ENCODE measurements at places on chromosomes 2 and 18. TPM values are rescaled to one million over a fixed set of nuclear protein-coding genes. Genes with fewer than 3 reads are reported as not detected.

RAB6C gene
- total RNA-seq, result not detected

ACYP2 gene
- 8.5 TPM for total RNA-seq

SERPINB10 gene
- 0.29 TPM for total RNA-seq

FBXO41 gene
- total RNA-seq, result 0.29 TPM

CMPK2 gene
- 2.2 TPM for total RNA-seq

REEP1 gene
- 0.36 TPM for total RNA-seq

TRABD2A gene
- total RNA-seq, result 3.5 TPM

GLS gene
- 447 TPM for total RNA-seq

SPATA3 gene
- total RNA-seq, result not detected

GAD1 gene
- total RNA-seq, result 0.36 TPM

UNC80 gene
- not detected for total RNA-seq

SERPINB11 gene
- total RNA-seq, result not detected

TEX44 gene
- total RNA-seq, result not detected

FAHD2B gene
- total RNA-seq, result 1.1 TPM

NOL4 gene
- not detected for total RNA-seq

GALR1 gene
- not detected for total RNA-seq

FARP2 gene
- 44.5 TPM for total RNA-seq

ANKRD30B gene
- 11.5 TPM for total RNA-seq

C1GALT1C1L gene
- total RNA-seq, result 1.2 TPM

PNPT1 gene
- total RNA-seq, result 22.8 TPM

APLF gene
- 10.0 TPM for total RNA-seq

KCNK3 gene
- not detected for total RNA-seq
